Activated CD4-positive, CD25-positive, alpha-beta regulatory T cell treated with anti-CD3 and anti-CD28 coated beads, Interleukin-2, amount 50 U/mL, for 72 hours (primary cell): ENCODE measurements at places on chromosomes 11 and 22.

DNA sequence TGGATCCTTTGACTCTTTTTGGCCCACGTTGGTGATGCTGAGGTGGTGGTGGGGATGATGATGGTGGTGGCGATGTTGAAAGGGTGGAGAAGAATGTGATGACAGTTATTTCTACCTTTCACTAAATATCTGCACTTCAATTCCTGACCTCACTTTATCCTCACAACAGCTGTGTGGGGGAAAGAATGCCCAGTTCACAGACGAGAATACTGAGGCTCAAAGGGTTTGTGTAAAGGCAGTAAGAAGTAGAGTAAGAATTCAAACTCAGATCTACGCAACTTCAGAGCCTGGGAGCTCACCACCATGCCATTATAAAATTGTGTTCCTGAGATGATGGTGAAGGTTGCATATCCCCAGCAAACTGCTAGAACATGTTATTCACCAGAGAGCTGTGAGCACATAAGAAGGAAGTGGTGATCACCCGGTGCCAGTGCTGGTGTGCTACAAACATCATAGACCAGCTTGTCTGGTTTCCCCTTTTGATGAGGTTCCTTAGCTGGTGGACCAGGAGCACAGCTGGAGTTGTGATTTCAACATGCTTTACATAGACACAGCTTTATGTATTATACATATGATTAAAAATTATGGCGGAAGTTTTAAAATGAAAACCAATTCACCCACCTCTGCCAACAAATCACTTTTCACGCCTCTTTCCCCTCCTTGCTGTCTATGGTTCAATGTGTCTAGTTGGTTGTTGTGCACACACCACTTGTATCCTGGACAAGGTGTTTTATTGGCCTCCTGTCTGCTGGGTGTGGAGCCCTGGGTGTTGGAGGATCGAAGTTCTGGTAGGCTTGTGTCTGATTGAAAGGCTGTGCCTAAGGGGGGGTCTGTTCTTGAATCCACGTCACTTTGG is 6.2 kb downstream of the ST14 start:
- no peak for DNase-seq

DNA sequence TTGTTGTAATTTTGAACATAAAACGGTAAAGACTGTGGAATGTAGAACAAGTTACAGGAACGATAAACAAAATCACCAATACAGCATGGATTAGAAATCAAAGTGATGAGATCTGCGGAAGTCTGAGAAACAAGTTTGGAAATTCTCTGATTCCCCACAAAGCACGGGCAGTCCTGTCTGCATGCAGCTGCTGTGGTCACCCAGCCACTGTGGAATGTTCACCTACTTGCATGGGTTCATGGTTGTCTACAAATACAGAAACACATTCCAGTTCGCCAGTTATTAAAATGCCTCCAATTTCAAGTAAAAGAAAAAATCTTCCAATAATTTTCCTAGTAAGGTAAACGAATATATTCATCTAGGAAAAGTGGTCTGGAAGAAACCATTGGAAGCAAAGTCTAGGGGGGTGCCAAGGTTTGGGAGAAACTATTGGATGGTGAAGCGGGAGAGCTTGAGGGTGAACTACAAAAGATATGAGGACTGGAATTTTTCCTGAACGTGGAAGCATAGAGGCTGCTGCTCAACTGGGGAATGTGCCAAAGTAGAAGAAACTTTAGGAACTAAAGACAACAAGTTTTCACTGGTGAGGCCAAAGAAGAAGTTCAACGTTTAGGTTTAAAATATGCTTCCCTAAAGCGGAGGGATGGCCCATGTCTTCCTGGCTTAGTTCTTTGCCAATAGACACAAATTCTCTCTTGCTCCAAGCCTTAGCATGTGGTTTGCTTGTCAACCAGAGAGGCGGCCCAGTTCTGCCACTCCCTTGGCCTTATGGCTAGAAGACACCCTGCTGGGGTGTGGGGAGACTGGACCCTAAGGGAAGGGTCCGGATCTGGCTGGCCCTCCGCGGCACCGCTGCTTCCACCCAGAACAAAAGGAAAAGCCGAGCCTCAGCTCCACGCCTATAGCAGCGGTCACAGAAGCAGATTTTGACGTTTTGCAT is 70.2 kb downstream of the CTTN start:
- DNase-seq, result no peak

DNA sequence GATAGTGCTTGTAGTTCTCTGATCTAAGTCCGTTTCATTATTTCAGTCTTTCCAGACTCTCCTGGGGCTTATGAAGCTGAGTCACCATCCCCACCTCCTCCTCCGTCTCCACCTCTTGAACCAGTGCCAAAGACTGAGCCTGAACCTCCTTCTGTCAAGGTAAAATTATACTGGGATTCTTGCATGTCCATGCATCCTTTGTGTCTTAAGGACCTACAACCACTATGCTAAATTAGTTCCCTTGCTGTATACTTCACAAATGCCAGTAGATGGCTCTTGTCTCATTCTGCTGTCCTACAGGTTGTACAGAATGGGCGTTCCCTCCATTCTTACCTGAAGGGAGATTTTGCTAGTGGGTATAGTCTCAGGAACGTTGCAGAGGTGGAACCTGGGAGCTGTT is 42.2 kb downstream of the POLD3 start:
- DNase-seq, result no peak

DNA sequence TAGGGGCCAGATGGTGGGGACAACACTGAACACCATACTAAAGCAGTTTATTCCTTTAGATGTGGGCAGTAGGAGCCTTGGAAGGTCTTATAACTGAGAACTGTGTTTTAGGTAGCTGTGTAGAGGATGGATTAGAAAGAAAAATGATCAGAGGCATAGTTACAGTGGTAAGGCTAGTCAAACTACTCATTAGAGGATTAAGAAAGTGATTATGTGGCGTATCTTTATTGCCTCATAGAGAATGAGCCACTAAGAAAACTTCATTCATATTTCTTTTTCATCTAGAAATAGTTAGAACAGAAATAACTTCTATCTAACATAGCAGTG is 155.8 kb upstream of the RASSF10 start:
- DNase-seq, result no peak

DNA sequence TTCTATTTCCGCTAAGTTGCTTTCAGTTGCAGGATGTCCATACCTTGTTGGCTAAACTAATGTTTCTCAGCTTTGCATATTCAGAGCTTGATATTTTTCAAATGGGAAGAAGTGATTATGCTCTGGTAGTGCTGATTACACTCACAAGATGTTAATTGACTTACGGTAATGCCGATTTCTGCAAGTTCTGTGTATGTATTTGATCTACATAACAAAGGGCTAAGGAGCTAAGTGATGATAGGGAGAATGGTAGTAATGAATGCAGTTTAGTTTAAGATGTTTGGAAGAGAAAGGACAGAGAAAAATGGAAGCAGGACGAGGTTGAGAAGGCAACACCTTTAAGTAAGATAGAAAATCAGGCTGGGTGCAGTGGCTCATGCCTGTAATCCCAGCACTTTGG is 61.4 kb downstream of the FAM83F start:
- no peak for DNase-seq

DNA sequence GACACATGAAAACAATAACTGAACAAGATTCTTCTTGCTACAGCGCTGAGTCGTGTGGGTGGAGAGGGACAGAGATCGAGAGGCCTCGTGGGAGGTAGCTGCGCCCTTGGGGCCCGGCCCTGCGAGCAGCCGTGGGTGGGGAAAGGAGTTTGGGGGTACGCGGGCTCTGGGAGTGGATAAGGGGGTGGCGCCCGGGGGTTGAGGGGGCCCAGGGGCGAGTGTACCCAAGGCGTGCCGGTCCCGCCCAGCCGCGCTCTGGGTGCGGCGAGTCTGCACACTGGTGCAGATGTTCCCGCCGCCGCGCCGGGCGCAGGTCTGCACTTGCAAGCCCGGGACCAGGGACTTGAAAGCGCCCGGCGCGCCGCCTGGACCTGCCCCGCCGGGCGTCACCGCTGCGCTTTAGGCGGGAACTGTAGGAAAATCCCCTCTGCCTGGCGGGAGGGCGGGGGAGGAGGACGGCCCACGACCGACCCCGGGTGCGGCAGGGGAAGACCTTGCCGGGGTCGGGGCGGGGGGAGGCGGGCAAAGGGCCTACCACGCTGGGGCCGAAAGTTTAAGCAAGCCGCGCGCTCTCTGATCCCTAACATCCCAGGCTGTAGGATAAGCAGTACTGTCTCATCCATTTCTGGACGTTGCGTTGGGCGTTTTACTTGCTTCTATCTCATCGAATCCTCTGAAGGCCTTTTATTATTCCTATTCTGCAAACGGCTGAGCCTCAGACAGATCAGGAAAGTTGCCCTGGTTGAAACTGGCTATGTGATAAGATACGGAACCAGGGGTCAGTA is 1.4 kb upstream of the KREMEN1 start:
- peak; percentile 44 for DNase-seq

DNA sequence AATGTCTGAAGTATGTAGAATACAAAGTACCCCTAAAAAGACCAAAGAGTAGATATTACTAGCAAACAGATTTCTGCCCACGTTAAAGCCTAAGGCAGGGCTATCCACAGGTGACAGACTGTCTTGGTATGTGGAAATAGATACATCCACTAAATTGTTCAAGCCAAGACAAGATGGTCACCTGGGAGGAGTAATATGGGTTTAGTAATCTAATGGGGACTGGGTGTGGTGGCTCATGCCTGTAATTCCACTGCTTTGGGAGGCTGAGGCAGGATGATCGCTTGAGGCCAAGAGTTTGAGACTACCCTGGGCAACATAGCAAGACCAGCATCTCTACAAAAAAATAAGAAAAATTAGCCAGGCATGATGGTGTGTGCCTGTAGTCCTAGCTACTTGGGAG is 7.5 kb downstream of the SGSM3 start:
- DNase-seq, result no peak

DNA sequence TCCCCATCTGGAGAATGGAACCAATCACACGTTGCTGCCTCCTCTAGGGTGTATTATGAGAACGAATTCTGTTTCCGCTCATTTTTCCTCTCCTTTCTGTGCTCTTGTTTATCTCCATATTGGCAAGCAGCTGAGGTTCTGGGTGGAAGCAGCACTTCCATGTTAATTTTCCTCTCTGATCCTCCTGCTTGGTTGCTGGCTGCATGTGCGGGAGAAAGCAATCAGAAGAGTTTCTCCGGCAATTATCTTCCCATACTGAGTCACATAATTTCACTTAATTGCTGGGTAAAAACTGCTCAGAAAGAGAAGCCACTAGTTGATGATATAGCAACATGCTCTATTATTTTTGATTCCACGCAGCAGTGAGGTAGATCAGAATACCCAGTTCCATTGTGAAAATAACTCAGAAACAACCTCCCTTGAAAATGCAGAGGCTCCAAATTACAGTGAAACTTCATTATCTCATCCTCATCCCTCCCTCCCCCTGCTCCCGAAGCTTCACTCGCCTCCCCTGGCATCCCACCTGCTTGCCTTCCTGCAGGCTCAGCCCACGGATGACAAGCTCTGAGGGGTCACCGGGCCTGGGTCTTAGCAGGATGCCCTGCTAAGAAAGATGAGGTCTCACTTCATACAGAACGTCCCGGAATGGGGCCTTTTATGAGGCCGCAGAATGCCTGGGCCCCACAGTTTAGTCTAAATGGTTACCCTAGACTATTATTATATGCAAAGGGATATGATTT is 20.4 kb downstream of the FXYD6 start:
- DNase-seq, result peak; percentile 11

DNA sequence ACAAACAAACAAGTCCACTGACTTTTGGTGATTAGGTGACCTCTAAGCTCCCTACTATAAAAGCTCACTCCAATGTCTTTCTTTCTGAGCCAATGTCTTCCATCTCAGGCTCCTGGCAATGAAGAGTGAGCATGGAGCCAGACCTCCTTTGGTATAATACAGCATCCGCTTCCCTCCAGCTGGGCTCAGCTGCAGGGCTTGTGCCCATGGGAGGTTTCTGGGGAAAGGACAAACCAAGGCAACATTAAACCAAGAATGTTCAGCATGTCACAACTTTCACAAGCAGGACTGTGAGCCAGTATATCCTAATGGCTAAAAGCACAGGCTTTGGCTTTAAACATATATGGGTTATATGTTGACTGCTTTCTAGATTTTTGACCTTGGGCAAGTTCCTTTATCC is 58.8 kb downstream of the EHF start:
- no peak for DNase-seq
